ENCODE measurements at places on chromosomes 7 and 10. TPM values are rescaled to one million over a fixed set of nuclear protein-coding genes. Genes with fewer than 3 reads are reported as not detected.

PTPRN2 gene
- 0.32 TPM for total RNA-seq

ZNF716 gene
- not detected for total RNA-seq

CPVL gene
- total RNA-seq = 1.3 TPM

PHKG1 gene
- total RNA-seq = 3.8 TPM

CRHR2 gene
- total RNA-seq = not detected

DPP6 gene
- total RNA-seq = not detected

PCDH15 gene
- total RNA-seq = 0.36 TPM

ACTL6B gene
- total RNA-seq = not detected

OPN4 gene
- not detected for total RNA-seq
